ENCODE measurements at places on chromosomes 2 and 18.

GRCh38 chr2:120893811-120894584 is 158.3 kb downstream of the GLI2 start:
- DNase-seq, result no peak

- DNase-seq, result no peak
Measured at GRCh38 chr2:119260646-119261492, 37.2 kb downstream of the STEAP3 start.

DNA sequence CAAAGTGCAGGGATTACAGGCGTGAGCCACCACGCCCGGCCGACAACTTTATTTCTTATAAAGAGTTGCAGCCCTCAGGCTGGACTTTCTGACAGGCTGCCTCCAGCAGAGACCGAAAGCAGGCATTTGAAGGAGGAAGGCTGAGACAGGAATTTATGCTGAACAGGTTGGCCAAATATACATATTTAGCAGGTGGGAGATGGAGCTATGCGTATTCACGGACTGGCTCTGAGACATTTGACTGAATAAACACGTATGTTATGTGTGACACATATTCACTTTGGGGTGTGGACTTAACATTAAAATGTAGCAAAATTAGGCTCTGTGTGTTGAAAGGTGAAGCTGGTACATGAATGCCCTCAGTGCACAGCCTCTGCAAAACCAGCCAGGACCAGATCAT is 65.9 kb downstream of the SNTG2 start:
- no peak for DNase-seq

DNA sequence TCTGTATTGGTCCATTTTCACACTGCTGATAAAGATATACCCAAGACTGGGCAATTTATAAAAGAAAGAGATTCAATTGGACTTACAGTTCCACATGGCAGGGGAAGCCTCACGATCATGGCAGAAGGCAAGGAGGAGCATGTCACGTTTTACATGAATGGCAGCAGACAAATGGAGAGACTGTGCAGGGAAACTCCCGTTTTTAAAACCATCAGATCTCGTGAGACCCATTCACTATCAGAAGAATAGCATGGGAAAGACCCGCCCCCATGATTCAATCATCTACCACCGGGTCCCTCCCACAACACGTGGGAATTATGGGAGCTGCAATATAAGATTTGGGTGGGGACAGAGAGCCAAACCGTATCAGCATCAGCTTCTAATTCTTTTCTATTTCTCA is 217.0 kb downstream of the ANAPC1 start:
- DNase-seq, result no peak

DNA sequence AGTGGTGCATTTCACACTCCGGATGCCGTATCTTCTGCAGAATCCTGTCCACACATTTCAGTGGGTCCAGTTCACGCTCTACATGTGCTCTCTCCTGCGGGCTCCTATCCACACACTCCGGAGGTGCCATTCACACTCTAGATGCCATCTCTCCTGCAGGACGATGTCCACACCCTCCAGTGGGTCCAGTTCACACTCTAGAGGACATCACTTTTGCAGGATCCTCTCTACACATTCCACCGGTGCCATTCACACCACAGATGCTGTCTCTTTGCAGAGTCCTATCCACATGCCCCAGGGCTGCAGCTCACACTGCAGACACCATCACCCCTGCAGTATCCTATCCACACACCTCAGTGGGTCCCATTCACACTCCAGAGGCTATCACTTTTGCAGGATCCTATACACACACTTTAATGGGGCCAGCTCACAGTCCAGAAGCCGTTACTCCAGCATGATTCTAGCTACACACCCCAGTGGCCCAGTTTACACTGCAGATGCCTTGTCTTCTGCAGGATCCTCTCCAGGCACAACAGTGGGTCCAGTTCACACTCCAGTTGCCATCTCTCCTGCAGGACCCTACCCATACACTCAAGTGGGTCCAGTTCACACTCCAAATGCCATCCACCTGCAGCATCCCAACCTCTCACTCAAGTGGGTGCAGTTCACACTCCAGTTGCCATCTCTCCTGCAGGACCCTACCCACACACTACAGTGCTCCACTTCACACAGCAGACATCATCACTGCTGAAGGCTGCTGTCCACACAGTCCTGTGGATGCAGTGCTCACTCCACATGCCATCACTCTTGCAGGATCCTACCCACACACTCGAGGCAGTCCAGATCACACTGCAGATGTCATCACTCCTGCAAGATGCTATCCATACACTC is 2.1 kb upstream of the PXDN start:
- DNase-seq, result no peak

DNA sequence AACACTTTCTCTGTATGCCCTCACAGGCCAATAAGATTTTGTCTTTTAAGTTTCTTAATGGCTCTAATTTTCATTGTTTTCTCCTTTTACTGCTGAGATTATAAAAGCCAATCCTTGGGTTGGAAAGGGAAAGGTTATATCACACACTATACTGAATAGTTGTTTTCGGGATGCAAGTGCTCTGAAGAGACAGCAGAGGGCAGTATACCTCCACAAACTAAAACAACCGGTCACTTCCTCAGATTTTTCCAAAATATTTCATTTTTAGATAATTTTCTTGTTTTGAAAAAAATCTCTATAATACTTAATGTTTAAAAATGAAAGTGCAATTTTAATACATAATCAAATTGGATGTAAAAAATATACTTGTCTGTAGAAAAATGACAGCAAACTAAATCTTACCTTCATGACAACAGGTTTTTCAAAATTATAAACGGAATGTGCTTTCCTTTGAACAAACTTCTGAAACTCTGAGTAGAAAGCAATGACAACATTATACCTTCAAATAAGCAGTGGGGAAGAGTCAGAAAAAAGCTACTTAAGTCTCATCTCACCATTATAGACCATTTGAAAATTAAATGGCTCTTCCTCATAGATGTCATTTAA is 82.7 kb downstream of the ORC4 start:
- DNase-seq, result no peak

DNA sequence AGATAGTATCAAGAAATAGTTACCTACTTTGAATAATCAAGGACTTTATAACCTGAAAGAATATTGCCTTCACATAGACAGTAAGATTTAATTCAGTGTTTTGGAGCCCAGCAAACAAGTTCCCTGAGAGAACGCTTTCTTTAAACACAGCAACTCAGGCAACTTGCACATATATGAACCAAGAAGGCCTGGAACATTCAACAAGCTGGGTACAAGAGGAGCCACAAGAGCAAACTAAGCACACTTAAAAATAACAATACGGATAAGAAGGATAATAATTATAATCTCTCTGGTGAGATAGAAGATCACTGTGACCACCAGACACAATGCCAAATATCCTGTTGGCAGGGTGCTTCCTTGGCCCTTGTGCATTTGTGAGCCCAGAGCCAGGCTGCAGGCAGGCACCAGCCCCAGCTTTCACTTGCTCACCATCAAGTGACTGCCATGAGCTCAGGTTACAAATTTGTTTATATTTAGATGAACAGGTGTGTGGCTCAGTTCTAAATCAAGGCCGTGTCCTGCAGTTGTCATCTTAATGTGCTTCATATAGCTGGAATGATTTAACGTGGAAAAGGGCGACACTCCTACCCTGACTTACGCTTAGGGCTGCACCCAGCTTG is 446.6 kb downstream of the IRS1 start:
- no peak for DNase-seq

GRCh38 chr2:3709225-3709624 is 5.8 kb downstream of the DCDC2C start:
- no peak for DNase-seq

DNA sequence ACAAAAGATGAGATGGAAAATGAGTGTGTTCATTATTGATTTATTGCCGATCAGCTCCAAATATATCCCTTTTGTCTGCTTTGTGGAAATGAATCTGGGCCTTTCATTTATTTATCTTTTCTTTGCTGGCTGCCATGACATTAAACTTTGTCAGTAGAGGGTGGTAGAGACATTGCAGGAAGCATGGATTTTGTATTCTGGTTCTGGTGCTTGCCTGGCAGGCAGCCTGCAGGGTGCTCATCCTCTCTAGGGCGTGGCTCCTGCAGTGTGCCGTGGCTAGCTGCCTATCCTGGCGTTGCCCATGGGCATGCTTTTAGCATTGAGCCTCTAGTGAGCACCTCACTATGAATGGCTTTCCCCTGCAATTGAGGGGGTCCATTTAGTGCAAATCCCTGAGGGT is 593.1 kb downstream of the RNF144A start:
- no peak for DNase-seq

DNA sequence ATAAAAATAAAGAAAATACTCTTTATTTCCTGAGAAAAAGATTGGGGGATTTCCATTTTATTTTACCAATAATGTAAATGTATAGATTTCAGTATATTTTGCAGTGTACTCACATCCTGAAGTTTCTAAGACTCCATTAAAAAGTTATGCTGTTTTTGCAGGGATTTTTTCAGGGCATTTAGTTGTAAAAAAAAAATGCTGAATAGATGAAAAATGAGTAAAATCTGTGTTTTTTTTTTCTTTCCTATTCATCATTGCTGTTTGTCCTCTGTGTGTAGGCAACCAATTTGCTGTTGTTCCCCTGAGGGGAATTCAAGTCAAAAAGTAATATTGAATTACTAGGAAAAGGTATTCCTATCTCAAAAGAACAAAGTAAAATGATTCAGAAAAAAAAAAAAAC is 66.3 kb downstream of the MEIS1 start:
- no peak for DNase-seq

DNA sequence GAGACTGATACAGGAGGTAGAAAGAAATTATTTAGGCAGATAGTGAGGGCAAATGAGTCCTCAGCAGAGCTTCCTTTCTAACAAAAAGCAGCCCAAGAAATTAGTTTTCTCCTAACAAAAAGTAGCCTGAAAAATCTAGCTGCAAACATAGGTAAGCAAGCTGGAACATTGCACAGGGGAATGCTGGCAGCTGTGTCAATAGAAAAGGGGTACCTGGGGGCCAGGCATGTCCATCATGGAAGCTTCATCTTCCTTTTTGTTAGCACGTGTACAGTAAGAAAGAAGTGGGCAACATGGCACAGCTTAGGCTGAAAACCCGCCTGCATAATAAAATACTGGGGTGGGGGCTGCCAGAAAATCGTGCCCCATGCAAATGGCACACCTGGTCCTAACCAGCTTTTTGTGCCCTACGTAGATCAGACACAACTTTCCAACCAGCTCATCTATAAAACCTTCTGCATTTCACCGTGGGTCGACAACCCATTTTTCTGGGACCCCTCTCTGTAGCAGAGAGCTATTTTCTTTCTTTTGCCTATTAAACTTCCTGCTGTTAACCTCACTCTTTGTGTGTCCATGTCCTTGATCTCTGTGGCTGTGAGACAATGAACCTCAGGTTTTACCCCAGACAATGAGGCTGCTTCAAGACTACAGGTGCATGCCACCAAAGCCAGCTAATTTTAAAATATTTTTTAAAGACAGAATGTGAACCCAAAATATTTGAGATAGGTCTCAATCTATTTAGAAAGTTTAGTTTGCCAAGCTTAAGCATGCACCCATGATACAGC is 6.6 kb upstream of the MTHFD2 start:
- DNase-seq, result no peak

DNA sequence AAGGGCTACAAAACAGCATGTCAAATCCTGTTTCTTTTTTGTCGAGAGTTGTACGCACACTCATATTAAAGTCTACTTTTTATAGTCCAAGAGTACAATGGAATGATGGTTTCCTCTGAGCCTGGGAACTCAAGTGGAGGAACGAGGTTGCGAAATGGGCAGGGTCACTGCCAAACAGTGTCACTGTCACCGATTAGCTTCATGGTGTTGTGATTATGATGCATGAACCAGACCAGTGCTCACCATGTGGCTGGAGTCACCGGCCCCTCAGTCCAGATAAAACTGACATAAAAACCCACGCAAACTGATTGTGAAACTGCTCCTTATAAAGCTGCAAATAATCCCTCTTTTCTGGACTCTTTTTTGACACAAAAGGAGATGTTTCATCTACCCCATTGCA is 122.0 kb downstream of the COPS8 start:
- DNase-seq, result no peak

- no peak for DNase-seq
Measured at GRCh38 chr2:102107741-102108070, 34.8 kb upstream of the IL1R1 start.

DNA sequence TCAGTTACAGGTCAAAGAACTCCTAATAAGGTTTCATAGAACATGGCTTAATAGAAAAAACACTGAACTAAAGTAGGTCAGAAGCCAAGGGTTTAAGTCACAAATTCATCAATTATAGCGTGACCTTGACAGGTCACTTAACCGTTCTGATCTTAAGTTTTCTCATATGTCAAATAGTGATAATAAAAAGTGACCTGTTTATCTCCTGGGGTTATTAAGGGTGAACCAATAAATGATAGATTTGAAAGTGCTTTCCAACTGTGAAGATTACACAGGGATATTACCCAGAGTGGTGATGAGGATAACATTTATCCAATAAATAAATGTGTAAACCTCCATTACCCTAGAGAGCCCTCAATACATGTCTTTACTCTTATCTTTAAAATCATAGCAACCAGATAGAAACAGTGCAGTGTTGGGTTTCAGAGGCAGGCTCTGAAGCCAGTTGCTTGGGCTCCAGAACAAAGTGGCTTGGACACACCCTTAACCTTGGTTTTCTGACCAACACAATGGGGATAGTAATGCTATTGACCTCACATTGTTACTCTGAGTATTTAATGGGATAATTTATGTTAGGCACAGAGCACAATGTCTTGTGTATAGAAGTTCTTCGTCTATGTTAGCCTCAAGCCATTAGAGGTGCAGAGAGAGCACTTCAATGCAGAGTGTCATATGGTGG is 48.6 kb downstream of the KLHL14 start:
- DNase-seq, result no peak

DNA sequence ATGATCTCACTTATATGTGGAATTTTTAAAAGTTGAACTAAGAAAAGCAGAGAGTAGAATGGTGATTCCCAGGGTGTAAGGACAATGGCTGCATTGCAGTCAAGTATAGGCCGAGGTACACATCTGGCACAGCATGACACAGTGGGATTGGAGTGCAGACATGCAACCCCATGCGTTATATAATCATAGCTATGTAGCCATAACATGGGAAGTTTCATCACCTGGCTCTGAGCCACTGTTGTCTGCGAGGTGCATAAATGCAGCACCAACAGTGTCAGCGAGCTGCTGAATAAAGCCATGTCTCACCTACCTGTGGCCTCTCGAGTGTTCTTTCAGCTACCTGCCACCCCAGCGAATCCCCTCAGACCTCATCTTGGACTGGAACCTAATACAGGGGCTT is 61.7 kb downstream of the CDC42EP3 start:
- DNase-seq, result no peak

DNA sequence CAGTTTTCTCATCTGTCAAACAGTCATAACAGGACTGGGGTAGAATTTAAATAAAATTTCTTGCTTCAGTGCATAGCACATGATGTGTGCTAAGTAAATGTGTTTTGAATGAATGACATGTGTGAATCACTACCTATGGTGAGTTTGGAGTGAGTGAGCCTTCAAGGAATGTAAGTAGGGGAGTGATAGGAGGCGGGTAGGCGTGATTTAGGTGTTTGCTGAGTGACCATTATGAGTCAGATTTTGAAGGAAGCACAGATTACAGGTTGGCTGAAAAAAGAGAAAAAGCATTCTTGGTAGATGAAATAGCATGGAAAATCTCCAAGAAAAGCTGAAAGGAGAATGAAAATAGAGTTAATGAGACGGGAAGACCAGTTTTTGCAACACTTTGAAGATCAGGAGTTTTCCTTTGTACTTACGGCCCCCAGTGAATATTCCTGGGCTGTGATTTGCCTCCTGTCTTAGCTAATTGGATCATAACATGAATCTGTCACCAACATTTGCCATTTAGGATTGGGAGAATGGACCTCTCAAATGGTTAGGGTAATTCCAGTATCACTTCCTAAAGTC is 136.9 kb upstream of the GATA6 start:
- DNase-seq, result no peak

All from WERI-Rb-1 (cell line).